ENCODE measurements at places on chromosomes 3 and 15.

DNA sequence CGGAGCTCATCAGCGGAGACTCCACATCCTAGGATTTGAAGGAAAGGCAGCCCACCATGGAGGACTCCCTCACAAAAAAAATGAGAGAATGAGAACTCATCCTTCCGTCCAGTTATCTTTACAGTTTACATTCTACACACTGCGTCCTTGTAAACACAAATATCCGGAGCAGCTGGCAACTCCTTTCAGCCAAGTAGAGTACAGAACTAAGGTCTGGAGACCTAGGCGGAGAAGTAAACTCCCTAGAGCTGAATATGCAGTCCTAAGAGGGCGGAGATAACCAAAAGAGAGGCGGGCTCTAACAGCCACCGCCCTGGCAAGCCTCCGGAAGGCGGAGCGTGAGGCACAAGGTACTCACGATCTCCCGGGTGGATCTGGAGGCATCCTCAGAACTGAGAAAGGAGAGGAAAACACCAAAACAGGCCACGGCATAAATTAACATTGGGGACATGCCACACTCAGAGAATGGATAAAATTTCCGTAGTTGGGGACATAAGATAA lies 924 bp upstream of the SIN3A start:
- peak; percentile 86 for DNase-seq

DNA sequence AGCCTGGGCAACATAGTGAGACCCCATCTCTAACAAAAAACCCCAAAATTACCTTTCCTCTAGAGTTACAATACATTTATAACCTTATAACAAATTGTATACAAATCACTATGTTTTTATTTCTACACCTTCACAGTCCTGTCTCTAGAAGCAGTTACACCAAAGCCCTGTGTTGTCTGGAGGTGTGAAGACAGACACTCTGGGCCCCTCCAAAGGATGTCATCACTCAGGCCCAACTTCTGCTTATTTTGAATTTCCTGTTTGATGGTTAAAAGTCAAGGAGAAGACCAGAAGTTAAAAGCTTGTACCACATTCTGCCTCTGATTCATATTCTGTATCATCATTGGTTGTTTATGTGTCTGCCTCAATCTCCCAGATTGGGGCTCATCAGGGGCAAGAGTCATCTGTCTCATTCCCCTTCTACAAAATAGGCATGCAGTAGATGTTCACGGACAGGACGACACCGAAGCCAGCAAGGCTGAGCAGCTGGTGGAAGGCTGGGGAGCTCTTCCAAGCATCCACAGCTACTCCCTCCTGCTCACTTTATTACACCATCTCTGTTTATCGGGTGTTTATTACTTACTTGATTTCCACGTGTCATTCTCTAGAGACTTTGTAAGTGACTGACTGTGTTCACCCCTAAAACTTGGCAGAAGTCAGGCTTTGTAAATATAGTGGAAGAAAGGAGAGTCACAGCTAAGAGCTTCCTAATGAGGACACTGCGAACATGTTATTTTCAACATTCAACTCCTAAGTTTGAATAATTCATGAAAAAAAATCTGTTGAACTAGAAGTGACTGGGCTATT lies 136.8 kb upstream of the ANKRD28 start:
- no peak for DNase-seq

GRCh38 chr3:72003936-72004335 lies 219.0 kb upstream of the PROK2 start:
- DNase-seq, result no peak

GRCh38 chr15:48536681-48537091 lies 108.8 kb downstream of the FBN1 start:
- DNase-seq, result no peak

DNA sequence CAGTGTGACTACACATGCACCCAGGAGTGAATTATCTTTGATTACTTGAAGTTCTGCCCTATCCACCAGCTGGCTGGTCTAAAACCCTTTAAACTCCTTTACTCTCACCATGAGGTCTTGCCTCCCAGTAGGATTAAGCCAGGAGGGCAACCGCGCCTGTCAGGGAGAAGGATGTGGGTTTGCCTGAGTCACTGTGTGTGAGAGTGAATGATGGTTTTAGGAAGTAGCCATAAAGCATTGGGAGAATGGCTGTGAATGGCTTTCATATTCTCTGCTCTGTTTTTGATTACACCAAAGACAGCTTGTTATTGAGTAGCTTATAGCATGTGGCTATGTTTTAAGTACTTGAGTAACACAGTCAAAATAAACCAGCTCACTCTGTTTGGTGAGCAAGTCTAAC lies 637.7 kb upstream of the TBL1XR1 start:
- DNase-seq, result no peak

DNA sequence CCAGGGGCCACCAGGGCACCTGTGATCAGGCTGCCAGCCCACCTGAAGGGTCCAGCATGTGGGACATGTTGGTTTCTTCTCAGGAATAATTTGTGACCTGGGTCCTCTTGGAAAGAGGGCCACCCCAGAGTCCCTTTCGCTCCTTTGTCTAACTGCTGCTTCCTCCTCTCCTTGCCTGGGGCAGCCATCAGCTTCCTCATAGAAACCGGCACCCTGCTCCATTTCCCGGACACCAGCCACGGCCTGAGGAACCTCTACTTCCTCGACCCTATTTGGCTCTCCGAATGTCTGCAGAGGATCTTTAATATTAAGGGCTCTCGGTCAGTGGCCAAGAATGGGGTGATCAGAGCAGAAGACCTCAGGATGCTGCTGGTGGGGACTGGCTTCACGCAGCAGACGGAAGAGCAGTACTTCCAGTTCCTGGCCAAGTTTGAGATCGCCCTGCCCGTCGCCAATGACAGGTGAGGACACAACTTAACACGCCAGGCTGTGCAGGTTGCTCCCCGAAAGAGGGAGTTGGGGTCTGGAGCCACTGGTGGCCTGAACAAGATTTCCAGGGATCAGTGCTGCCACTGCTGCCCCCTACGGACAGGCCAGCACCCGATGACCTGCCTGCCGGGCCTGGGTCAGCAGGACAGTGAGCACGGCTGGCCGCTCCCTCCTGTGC lies 109.7 kb downstream of the LRRK1 start:
- DNase-seq, result no peak

GRCh38 chr3:152269056-152269830 lies 514 bp downstream of the MBNL1 start:
- peak; percentile 83 for DNase-seq

- DNase-seq, result peak; percentile 34
These were observed 45.0 kb downstream of the RFTN1 start for GRCh38 chr3:16468336-16469098.

- DNase-seq, result no peak
These were observed 19.5 kb downstream of the SNUPN start for GRCh38 chr15:75606026-75606425.

DNA sequence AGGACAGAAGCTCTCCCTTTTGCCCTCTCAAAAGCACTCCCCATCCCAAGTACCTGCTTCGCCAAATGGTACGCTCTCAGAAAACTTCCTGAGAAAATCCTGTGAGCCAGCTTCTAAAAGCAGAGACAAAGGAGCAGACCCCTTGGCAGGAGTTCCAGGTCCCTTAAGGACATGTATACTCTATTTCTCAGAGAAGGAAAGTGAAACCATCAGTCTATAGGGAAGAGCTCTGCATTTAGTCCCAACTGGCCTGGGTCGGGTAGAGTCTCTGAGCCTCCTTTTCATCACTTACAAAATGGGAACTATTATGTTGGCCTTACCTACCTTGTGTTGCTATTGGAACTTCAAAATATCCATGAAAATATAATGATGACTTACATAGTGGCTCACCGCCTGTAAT lies 19.7 kb downstream of the DAPK2 start:
- DNase-seq, result no peak

GRCh38 chr15:97989299-97989698 lies 28.8 kb downstream of the ARRDC4 start:
- DNase-seq, result no peak

GRCh38 chr15:80733460-80733859 lies 38.4 kb downstream of the ABHD17C start:
- no peak for DNase-seq

- DNase-seq, result peak; percentile 47
These were observed 455.3 kb upstream of the NR2F2 start for GRCh38 chr15:95875121-95875643.

DNA sequence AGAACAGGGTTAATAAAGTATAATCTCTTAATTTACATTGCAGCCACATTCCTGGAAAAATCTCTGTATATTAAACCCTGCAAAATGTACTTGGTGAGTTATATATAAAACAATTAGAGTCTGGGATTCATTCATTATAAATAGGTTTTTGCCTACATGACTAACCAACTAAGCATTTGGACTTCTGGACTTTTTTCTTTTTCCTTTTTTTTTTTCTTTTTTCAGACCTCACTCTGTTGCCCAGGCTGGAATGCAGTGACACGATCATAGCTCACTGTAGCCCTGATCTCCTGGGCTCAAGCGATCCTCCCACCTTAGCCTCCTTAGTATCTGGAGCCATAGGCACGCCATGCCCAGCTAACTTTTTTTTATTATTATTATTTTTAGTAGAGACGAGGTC lies 4.5 kb downstream of the DNAJC13 start:
- no peak for DNase-seq

GRCh38 chr3:69088063-69088462 lies 3.3 kb downstream of the ARL6IP5 start:
- no peak for DNase-seq

DNA sequence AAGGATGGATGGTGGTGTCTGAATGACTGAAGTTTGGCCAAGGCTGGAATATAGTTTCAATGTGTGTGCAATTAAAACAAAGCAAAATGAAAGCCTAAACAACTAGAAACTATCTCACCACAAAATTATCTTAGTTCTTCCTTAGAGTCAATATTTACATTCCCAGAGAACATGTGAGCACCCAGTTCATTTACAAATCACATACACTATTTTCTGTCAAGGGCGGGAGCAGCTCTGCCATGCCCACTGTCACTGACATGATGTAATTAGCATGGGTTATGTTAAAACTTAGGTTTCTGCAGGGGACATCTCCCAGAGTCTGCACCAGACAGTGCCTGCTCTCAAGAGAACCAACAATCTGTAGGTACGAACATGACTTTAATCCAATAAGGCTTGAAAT lies 65.0 kb downstream of the PDZRN3 start:
- DNase-seq, result no peak

DNA sequence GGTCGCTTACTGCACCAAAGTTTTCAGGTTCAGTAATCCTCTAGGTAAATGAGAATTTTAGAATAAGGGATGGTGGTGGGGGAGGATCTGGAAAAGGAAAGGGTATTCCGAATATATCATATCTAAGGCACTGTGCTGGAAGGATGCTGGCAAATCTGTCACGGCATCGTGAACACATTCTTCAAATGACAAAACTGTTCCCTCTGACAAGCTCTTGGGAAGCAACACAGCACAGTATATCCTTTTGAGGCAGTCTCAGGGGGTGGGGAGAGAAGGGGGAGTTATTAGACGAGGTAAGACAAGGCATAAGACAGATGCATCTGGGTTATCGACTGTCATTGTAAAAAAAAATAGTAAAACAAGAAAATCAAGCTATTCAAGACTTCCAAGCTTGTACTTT lies 289.6 kb upstream of the LRRN1 start:
- DNase-seq, result no peak

DNA sequence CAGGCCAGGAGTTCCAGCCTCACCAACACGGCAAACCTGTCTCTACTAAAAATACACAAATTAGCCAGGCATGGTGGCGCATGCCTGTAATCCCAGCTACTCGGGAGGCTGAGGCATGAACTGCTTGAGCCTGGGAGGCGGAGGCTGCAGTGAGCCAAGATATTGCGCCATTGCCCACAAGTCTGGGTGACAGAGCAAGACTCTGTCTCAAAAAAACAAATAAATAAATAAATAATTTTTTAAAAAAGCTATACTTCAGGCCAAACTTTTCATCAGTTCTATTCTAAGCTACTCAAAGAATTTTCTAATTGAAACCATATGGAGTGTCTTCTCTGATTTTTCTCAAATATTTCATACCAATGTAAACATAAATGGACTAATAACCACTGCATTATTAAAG lies 43.5 kb downstream of the PHC3 start:
- no peak for DNase-seq

GRCh38 chr15:90201944-90202375 lies 830 bp downstream of the SEMA4B start:
- DNase-seq, result no peak

- DNase-seq, result no peak
These were observed 100.7 kb downstream of the GALK2 start for GRCh38 chr15:49270541-49271421.

DNA sequence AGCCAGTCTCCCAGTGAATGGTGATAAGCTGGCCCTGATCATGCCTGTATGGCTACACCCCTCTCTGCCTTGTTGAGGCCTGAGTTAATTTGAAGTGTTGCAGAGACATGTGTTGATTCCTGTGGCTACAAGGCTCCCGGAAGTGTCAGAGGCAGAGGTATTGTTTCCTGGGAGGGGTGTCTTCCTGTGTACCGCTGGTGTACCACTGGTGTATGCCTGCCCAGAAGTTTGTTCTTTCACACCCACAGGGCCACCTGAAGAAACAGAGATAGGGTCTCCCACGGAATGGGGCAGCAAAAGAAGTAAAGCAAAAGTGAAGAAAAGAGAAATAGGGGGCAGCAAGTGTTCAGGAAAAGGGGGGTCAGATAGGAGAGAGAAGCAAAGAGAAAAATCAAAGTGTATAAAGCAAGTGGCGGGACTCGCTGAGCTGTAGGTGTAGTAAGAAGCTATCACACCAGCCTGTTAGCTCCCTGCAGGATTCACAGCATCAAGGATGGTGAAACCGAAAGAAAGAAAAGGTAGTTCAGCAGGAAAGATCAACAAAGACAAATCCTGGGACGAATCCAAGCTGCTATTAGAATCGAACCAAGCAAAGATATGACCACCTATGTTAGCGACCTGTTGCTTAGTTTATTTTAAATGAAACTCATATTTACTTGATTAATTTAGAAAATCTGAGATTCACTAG lies 36.6 kb upstream of the CD47 start:
- DNase-seq, result peak; percentile 84

DNA sequence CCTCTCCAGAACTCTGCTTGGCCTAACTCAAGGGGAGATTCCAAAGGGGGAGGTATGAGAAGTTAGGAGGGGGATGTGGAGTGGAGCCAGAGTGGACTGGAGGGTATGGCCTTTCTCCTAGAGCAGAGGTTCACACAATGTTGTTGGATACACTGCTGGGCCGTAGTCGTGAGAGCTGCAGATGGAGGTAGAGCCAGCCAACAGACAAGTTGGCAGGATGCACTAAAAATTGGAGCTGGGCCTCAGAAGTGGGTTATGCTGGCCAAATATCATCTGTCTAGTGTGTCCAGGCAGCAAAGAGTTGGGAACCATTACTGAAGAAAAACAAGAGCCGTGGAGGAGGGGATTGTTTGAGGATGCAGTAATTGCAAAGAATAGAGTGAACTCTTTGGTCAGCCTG lies 27.7 kb upstream of the LRRFIP2 start:
- DNase-seq, result no peak

GRCh38 chr3:163951397-163951987 lies 1126.8 kb downstream of the SI start:
- DNase-seq, result no peak

- DNase-seq, result no peak
These were observed 168.5 kb upstream of the FAM3D start for GRCh38 chr3:58835086-58835485.

All from CD4-positive, alpha-beta T cell treated with Interleukin-17A for 1 hour (primary cell).